Spinal cord (tissue), 10 donors: ENCODE measurements at places on chromosomes 11 and 22. TPM values are rescaled to one million over a fixed set of nuclear protein-coding genes. Genes with fewer than 3 reads are reported as not detected.

PDE3B gene
- polyA plus RNA-seq: 16.5 TPM

SYT13 gene
- 71.0 TPM for polyA plus RNA-seq

PGA5 gene
- 0.79 TPM for polyA plus RNA-seq

GGTLC2 gene
- 0.63 TPM for polyA plus RNA-seq

RASSF10 gene
- polyA plus RNA-seq: 9.9 TPM

MRGPRF gene
- 12.0 TPM for polyA plus RNA-seq

GLYAT gene
- polyA plus RNA-seq: 0.59 TPM

ZNF280B gene
- polyA plus RNA-seq: 4.6 TPM

ANKRD42 gene
- 14.6 TPM for polyA plus RNA-seq

NDUFA6 gene
- polyA plus RNA-seq: 125 TPM

MFNG gene
- 11.2 TPM for polyA plus RNA-seq

MMP27 gene
- polyA plus RNA-seq: not detected

BAIAP2L2 gene
- polyA plus RNA-seq: 11.3 TPM

CCDC15 gene
- 2.6 TPM for polyA plus RNA-seq

APOBEC3C gene
- polyA plus RNA-seq: 2.8 TPM

MED17 gene
- 35.9 TPM for polyA plus RNA-seq

JAM3 gene
- 100 TPM for polyA plus RNA-seq

VPREB1 gene
- not detected for polyA plus RNA-seq

FGF4 gene
- not detected for polyA plus RNA-seq

TMEM132A gene
- 222 TPM for polyA plus RNA-seq

INSC gene
- polyA plus RNA-seq: 5.7 TPM

OPCML gene
- polyA plus RNA-seq: 65.1 TPM

FXYD2 gene
- 5.0 TPM for polyA plus RNA-seq

SLC1A2 gene
- polyA plus RNA-seq: 167 TPM

LMNTD2 gene
- polyA plus RNA-seq: 5.2 TPM

FAM118A gene
- polyA plus RNA-seq: 20.5 TPM

OR51B5 gene
- polyA plus RNA-seq: not detected

TRIM49C gene
- not detected for polyA plus RNA-seq

FIBIN gene
- 67.8 TPM for polyA plus RNA-seq
